Right kidney (tissue), 9 donors: ENCODE measurements at places on chromosomes 13 and 19.

DNA sequence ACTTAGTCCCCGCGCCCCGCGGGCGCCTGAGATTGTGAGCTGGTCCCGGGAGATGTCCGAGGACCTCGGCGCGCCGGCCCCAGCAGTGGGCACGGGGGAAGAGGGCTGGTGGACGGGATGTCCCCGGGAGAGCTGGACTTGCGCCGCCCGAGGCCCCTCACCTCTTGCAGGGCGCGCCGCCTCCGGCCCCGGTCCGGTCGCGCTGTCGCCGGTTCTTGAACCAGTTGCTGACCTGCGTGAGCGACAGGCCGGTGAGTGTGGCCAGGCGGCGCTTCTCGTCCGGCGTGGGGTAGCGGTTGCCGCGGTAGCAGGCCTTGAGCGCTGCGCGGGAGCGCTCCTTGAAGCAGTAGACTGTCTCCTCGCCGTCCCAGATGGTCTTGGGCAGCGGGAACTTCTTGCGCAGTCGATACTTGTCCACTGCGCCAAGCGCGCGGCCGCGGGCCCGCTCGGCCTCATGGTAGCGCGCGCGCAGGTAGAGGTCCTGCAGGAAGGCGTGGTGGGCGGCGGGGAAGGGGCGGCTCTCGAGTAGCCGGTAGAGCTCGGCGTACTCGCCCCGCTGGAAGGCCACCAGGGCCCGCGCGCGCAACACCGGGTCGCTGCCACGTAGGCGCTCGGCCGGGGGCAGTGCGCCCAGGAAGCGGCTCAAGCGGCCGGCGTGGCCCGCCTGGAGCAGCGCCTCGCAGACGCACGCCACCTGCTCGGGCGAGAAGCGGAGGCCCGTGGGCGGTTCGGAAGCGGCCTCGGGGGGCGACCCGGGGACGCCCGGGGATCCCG, 984 bp downstream of the SIX5 start:
- peak; percentile 87 for DNase-seq

GRCh38 chr13:77893066-77893465, 25.6 kb downstream of the EDNRB start:
- no peak for DNase-seq

DNA sequence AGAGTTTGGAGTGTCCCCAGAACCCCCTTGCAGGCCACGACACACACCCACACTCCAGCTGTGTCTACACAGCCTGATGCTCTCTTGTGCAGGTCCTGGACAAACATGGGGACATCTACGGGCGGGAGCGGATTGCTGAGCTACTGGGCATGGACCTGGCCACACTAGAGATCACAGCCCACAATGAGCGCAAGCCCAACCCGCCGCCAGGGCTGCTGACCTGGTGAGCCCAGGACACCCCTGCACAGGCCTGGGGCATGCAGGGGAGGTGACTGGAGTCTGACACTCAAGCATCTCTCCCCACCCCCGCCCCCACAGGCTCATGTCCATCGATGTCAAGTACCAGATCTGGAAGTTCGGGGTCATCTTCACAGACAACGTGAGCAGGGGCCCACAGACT, 39.9 kb downstream of the MAP4K1 start:
- no peak for DNase-seq

DNA sequence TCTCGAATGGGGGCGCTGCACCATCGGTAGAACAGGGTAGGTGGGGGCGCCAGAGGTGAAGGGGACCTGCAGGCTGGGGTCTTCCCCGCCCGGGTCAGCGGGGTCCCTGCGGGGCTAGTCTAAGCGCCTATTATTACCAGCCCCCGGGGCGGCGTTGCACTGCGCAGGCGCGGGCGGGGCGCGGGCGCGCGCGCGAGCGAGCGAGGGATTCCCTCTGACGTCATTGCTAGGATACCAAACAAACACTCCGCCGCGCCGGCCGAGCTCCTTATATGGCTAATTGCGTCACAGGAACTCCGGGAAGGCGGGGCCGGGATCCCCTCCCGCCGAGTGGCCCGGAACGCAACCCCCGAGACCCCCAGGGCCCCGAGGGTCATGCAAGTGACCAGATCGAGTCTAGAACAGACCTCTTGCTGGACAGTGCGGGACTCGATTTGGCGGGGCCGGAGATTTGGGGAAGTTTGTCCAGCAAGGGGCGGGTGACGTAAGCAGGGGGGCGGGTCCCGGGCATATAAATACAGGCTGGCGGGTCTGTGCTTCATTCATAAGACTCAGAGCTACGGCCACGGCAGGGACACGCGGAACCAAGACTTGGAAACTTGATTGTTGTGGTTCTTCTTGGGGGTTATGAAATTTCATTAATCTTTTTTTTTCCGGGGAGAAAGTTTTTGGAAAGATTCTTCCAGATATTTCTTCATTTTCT, at the start of gene FOSB:
Gene FOSB, plus strand, starts transcription at position 541 of the 703 bp plus-strand sequence. CDS start 591 bp downstream, outside the sequence.
- DNase-seq = peak; percentile 98

GRCh38 chr19:13122275-13122878, 4.3 kb downstream of the NACC1 start:
- DNase-seq = no peak

- no peak for DNase-seq
These were observed 54.9 kb downstream of the AP1M1 start for GRCh38 chr19:16252459-16253205.

DNA sequence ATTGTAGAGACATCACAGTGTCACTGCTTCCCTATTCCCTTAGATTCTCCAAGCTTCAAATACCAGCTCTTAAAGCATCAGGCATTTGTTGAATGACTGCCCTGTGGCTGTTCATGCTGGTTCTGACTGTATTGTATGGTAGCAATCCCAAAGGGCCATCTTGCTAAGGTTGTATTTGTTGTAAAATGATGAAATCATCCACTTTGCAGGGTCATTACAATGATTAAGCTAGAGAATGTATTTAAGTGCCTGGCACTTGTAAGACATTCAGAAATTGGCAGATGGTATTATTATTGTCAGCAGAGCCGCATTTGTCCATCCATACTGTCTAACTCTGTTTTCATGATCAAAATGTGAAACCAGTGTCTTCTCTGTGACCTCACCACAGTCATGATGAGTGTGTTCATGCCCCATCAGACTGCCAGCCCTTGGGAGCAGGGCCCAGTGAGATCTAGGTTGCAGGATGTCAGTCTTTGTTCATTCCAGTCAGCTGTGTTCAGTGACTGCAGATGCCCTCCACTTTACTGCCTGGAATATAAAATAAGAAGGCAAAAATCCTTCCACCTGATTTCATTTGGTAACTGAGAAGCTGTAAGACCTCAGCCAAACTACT, 86.1 kb downstream of the DHRS12 start:
- no peak for DNase-seq

GRCh38 chr13:32878163-32878562, 138.1 kb upstream of the KL start:
- no peak for DNase-seq

DNA sequence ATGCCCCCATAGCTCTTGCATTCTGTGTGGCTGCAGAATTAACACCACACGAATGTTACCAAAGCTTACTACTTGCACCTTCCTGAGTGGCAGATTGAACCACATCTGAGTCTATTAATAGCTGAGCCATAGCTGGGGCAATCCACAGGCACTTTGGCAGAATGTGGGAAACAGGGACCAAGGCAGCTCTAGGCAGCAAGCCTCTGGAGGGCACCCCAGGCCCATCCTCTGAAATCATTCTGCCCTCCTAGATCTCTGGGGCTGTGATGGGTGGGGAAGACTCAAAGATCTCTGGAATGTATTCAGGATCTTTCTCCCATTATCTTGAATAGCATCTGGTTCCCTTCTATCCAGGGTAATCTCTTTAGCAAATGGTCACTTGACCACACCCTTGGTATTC, 139.3 kb downstream of the TNFRSF19 start:
- DNase-seq = no peak

DNA sequence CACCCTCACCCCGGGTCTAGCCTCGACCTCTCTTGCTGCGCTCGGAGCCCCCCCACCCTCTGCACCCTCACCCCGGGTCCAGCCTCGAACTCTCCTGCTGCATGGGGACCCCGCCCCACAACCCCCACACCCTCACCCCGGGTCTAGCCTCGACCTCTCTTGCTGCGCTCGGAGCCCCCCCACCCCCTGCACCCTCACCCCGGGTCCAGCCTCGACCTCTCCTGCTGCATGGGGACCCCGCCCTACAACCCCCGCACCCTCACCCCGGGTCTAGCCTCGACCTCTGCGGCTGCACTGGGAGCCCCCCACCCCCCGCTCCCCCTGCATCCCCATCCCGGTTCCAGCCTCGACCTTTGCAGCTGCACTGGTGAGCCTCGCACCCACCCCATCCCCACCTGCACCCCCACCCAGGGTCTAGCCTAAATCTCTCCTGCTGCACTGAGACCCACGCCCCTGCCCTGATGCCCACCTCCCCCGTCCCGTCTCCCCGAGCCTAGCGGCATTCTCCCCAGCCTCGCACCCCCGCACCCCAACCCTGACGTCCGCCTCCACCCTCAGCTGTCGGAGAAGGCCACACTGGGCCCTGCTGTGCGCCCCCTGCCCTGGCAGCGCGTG, 1.8 kb downstream of the CFD start:
- DNase-seq = no peak

GRCh38 chr19:45901912-45902650, at the start of gene MYPOP:
MYPOP (minus strand) TSS chr19:45902613; CDS start chr19:45901773, 840 bp downstream.
- no peak for DNase-seq

DNA sequence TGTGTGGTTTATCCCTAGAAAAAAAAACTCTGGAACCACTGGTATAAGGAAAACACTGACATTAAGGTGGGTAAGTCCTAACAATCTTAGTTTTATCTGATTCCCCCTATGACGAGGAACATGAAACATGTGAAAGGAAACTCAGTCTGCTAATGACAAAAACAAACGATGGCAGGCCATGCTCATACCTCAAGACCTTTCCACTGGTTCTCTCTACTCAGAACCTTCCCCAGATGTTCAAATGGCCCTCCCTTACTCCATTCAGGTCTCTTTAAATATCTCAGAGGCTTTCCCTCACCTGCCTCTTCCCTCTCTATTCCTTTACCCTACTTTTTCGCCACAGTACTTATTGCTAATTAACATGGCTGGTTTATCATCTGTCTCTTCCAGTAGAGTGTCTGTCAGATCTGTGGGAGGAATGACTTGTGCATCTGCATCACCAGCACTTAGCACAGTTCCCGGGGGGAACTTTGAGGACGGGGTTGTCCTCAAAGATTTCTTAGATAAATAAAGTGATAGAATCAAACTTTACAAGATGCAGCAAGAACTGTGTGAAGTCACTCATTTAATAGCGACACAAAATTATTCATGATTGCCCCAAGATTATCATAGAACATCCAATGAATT, 1.5 kb downstream of the TUBGCP3 start:
- DNase-seq = no peak

GRCh38 chr13:99421758-99422585, 79.3 kb upstream of the TM9SF2 start:
- no peak for DNase-seq

DNA sequence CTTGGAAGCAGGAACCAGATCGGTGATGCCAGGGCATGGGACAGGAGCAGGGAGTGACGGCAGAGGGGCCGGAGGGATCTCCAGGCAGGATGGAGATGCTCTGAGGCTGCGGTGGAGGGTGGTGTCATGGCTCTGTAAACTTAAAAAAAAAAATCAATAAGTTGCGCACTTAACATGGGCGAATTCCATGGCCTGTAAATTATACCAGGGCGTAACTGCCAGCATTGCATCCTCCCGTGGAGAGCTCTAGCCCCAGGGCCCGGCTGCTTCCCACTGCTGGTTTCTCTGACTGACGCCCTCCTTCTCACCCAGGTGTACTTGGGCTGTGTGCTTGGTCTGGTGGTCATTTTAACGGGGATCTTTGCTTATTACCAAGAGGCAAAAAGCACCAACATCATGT, 8.7 kb downstream of the ATP12A start:
- DNase-seq = no peak

- no peak for DNase-seq
These were observed 5.8 kb downstream of the DAZAP1 start for GRCh38 chr19:1412995-1413800.

DNA sequence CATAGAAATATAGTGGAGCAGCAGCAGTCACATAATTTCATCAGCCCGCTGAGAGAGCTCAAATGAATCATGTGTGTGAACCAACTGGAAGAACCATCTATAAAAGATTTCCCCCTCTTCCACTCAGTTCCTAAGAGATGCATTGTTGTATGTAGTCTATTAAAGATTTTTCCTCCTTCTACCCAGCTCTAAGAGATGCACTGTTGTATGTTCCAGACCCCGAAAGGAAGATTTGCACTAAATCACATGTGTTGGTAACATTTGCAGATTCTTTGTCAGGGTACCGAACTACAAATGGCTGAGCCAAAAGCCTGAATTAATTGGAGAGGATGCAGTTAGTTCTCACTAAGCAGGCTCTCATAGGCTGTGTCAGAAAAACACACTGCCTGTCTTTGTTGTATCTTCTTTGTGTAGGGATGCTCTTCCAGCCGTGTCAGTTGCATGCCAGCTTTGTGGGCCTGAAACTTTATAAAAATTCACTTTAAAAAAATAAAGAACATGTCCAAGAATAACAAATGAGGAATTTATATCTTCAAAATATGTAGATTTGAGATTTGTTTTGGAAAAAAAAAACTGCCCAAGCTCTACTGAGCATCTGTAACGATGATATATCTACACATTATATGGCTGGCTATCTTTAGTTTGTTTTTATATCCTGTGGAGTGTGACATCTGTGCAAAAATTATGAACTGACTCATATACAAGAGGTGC, 223.1 kb downstream of the MZT1 start:
- DNase-seq = no peak

- DNase-seq = no peak
These were observed 5.7 kb downstream of the SPTBN4 start for GRCh38 chr19:40472516-40472915.

DNA sequence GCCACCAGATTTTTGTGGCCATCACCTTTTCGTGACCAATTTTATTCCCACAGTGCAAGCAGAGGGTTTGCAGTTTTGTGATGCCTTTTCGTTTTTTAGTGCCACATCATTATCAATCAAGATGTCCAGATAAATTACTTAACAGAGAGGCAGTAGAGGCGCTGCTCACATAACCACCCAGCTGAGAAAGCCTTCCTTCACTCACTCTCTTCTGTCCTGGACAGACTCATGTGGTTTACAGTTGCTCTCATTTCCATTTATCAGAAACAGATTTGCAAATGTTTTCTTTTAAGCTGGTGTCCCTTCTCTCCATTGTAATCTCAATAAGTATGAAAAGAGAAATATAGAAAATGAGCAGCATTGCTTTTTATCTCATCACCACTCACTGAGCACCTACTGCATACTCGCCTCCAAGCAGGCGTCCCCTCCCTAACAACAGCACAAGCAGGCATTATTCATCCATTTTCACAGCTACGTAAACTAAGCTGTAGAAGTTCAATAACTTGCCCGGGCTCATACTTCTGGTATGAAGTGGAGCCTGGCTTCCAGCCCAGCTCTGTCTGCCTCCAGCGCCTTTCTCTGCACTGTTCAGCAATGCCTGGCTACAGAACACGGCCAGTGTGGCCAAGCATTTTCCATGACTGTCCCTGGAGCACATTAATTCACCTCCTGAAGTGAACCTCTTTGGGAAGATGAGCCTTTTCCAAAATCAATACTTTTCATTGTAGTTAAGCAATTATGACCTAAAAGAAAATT, 34.6 kb upstream of the KATNAL1 start:
- no peak for DNase-seq

DNA sequence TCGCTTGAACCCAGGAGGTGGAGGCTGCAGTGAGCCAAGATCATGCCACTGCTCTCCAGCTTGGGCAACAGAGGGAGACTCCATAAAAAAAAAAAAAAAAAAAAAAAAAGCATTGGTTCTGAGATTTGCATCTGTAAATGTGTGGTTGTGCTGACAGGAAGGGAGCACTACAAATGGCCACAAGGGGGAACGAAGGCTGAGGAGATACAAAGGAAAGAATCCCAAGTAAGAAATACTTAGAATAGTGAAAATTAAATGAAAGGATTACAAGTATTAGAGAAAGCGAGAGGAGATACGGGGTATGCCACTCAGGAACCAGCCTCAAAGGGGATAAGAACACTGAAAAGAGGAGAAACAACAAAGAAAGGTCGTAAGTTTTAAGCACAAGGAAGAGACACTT, 284.9 kb downstream of the KLF12 start:
- no peak for DNase-seq
